ENCODE measurements at places on chromosomes 5 and 9.

DNA sequence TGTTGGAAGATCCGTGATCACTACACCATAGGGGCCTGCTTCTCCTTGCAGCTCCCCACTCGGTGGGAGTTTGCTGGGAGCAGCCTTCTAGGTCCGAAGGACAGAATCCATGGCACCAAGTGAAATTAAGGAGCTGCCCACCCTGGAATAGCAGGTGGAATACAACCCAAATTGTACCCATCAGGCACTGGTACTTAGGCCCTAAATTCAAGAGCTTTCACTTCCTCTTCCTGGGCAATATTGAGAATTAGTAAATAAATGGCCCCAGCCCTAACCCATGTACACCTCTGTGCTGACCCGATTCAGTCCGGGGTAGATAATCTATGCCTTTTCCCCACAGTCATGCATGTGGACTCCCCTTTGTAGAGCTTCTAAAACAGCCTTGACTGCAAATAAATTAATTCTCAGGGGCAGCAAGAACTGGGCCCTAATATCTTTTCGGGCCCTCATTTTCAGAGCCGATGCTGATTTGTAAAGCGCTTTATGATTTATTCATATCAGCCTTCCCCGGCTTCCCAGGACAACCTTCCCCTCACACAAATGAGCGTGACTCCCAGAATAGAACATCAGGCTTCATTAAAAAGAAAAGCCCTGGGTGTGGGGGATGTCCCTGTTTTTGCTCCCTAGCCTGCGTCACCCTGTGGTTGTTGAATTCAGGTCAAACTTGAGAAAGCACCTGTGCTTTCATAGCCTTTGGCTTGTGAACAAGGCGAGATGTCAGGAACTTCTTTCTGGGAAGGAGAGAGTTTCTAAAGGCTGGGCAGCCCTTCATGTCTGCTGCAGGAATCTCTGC is 126.1 kb upstream of the TBC1D2 start:
- no peak for DNase-seq

GRCh38 chr9:24832307-24832706 is 286.6 kb upstream of the IZUMO3 start:
- no peak for DNase-seq

DNA sequence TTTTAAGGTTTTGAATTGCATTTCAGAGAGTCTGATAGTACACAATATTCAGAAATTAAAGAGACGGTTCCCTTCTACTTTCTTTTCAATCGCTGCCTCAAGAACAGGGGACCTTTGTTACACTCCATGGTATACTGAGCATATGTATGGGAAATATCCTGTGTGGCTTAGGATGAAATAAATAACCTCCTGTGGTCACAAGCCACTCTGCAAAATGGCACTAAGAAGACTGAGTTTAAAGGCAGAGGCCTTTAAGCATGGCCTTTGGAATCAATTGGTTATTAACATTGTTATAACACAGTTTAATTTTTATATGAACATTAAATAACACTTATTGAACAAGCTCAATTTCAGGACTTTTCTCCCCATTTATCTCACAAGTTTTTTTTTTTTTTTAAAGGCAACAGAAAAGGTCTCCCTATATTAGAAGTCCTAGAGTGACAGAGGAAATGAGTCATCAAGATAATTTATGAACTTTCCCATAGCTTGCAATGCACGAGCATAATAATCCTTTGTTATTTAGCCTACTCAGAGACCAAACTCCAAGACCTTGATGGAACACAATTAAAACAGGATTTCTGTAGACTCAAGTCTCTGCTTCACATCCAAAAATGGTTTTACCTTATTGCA is 341.9 kb downstream of the TMEM167A start:
- DNase-seq, result no peak

DNA sequence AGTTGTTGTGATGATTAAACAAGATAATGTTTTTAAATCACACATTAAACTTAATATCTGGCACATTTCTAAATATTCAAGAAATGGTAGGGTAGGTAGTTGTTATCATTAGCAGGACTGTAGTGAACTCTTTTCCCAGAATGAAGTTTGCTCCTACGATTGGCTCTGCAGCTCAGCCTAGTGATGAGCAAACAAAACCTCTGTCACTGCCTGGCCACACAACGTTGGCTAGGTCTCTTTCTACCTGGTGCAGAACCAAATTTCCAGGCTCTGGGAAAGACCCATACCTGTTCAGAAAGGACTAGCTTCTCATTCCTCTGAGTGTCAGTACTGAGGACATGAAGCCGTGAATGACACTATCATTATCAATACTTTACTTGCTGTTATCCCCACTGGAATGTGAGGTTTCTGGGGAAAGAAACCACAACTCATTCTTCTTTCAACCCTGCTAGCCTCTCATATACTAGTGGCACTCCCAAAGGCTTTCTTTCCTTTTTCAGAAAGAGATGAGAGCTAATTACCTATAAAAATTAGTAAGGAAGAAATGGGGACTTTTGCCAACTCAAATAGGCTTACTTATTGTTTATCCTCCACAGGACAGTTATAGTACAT is 219.3 kb upstream of the TRIM32 start:
- no peak for DNase-seq
